ENCODE measurements at places on chromosomes 7 and 10. TPM values are rescaled to one million over a fixed set of nuclear protein-coding genes. Genes with fewer than 3 reads are reported as not detected.

GDI2 gene
- 581 TPM for total RNA-seq

FKBP9 gene
- 168 TPM for total RNA-seq

WBP1L gene
- total RNA-seq, result 73.9 TPM

NACAD gene
- total RNA-seq, result 1.9 TPM

CYP2C19 gene
- not detected for total RNA-seq

AKR1C2 gene
- 50.2 TPM for total RNA-seq

OR2A5 gene
- not detected for total RNA-seq

SHOC2 gene
- 62.3 TPM for total RNA-seq

Data from dermis blood vessel endothelial cell (primary cell).